ENCODE measurements at places on chromosomes 4 and X.

DNA sequence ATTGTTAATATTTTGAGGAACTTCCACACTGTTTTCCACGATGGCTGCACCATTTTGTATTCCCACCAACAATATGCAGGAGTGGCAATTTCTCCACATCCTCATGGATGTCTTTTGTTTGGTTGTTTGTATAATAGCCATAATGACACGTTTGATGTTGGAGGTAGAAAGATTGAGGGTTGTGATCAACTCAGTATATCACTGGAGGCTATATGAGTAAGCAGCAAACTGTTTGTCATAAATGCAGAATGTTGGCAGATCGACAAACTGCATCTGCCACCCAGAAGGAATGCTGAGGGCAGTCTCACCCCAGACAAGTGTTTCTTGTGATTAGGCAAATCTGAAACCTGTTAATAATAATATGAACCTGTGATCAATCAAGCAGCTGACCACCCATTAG is 243.9 kb upstream of the WDFY3 start:
- no peak for DNase-seq

- DNase-seq: no peak
Observed at GRCh38 chr4:2059046-2059725, at the start of gene NAT8L. Gene NAT8L, plus strand, starts transcription at chr4:2059327. Its CDS starts 185 bp downstream, at chr4:2059512.

DNA sequence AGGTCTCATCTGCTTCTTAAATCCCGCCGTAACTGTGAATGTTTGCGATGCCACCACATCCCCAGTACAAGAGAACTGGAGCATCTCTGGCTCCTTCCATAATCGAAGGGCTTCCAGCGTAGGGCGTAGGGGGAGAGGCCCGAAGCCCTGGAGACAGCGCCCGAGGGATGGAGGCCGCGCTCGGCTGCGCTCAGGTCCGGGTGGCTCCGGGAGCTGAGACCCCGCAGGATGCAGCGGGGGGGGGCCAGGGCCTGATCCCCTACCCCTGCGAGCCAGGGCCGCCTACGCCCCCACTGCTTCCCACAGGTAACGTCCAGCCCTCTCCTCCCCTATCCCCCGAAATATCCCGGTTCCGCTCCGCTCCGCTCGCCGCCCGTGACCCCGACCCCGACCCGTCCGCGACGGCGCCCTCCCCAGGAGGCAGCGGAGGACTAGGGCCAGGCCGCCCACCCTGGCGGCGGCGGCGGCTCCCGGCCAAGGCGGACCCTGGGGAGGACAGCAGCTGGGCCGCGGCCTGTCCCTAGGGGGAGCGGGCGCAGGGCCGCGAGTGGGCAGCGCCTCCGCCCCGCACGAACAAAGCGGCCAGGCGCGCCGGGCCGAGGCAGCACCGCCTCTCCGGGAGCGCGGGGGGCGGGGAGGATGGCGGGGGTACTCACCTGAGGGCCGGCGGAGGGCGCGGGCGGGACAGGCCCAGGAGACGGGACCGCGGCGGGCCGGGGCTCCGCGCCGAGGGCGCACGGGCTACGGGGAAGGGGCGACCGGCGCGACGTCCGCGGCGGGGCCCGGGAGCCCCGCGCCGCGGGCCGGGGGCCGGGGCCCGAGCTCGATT is 723 bp downstream of the WDFY3 start:
- DNase-seq: no peak

DNA sequence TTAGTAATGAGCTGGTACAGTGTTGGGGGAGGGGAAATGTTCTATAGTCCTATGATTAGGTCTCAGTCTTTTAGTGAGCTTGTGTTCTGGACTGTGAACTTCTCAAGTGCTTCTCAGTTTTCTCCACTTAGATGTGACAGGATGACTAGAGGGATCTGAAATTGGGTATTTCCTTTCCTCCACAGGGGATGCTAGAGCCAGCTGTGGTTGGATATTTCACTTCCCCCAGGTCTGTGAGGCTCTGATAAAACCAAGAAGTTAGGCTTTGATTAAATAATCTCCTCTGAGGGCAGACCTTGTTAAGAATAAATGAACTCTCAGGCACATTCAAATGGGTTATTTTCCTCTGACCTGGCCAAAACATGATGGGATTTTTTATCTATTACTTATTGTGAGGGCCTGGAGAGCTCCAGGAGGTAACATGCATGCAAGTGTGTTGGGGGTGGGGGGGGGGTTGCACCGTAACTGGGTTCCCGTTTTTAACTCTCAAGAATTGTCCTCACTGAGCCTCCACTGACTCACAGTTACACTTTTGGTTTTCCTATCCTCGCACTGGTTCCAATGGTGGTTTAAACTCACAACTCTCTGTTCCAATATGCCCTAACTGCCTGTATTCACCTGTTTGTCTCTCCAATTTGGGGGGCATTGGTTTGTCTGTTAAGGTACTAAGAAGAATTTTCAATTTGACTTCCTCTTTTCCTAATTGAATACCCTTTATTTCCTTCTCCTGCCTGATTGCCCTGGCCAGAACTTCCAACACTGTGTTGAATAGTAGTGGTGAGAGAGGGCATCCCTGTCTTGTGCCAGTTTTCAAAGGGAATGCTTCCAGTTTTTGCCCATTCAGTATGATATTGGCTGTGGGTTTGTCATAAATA is 28.1 kb upstream of the GLRA3 start:
- DNase-seq: no peak

- peak; percentile 39 for DNase-seq
Observed at GRCh38 chrX:45824471-45824870, 623.8 kb upstream of the DIPK2B start.

DNA sequence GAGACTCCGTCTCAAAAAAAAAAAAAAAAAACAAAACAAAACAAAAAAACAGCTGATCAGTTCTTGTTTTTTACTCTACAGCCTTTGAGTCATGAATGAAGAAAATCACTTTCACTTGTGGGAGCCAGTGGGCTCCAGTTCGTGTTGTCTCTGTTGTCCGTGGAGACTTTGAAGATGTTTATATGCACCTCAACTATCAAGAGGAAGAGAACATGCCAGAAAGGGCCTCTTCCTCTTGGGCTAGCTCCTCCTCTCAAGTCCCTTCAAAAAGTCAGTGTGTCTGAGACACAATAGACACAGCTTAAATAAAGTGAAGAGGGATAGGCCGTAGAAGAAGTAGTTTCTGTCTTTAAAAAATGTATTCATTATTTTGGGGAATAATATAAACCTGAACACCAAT is 182.7 kb downstream of the KDR start:
- DNase-seq: peak; percentile 25

GRCh38 chr4:135917011-135917410 is 1615.3 kb downstream of the PCDH18 start:
- no peak for DNase-seq

- no peak for DNase-seq
Observed at GRCh38 chr4:6393544-6394475, 78.6 kb downstream of the PPP2R2C start.

- DNase-seq: no peak
Observed at GRCh38 chr4:83022724-83023450, 12.1 kb upstream of the COPS4 start.

- no peak for DNase-seq
Observed at GRCh38 chrX:20309806-20310205, 43.1 kb upstream of the RPS6KA3 start.

All from activated CD4-positive, alpha-beta memory T cell treated with anti-CD3 and anti-CD28 coated beads, Interleukin-2, amount 10 ng/mL, durations not matched to agents 7 days and 5 days (primary cell).